CD4-positive, alpha-beta T cell (primary cell): ENCODE measurements at places on chromosomes 2 and 18.

- no peaks in the 10 kb centered on the region for H3K36me3 ChIP-seq
- H3K4me1 ChIP-seq: no peaks in the 10 kb centered on the region
- no peak overlapping the region for H3K27ac ChIP-seq
- no peak overlapping the region for H3K4me3 ChIP-seq
- peaks cover 4% of the 10 kb centered on the region for H3K27me3 ChIP-seq
These were observed 19.2 kb upstream of the GNAL start for GRCh38 chr18:11669948-11670275.

DNA sequence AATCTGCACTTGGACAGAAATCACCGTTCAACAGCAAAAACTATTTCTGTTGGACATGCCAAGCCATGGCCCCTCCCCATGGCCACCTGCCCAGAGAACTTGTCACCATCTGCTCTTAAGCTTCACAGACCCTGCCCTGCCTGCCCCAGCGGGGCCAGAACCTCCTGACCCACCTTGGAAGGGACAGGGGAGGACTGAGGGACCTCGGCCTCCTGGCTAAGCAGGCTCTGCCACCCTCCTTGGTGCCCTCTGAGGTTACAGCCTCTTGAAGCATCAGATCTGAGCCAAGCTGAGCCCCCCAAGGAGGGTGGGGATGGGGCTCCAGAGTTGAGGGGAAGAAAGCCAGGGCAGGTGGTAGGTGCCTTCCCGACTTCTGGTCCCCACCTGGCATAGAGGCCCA lies 6.5 kb downstream of the TEX261 start:
- H3K4me3 ChIP-seq: no peak overlapping the region
- H3K4me1 ChIP-seq: peaks cover 26% of the 10 kb centered on the region
- DNase-seq: no peak
- H3K36me3 ChIP-seq: peaks cover 67% of the 10 kb centered on the region
- H3K27ac ChIP-seq: no peak overlapping the region

- H3K4me1 ChIP-seq: peaks cover 16% of the 10 kb centered on the region
- no peaks in the 10 kb centered on the region for H3K36me3 ChIP-seq
- peak within 1 kb of the TSS; percentile 18 for H3K27ac ChIP-seq
- peak; percentile 84 for DNase-seq
These were observed at the start of gene CERS6 for GRCh38 chr2:168455645-168456520. CERS6 (plus strand) TSS chr2:168456272; CDS start chr2:168456449, 177 bp downstream.

- no peaks in the 10 kb centered on the region for H3K4me1 ChIP-seq
- H3K36me3 ChIP-seq: peaks cover 26% of the 10 kb centered on the region
- no peaks in the 10 kb centered on the region for H3K27me3 ChIP-seq
- DNase-seq: no peak
- no peak overlapping the region for H3K4me3 ChIP-seq
These were observed 19.8 kb downstream of the PIK3C3 start for GRCh38 chr18:41974796-41975201.

DNA sequence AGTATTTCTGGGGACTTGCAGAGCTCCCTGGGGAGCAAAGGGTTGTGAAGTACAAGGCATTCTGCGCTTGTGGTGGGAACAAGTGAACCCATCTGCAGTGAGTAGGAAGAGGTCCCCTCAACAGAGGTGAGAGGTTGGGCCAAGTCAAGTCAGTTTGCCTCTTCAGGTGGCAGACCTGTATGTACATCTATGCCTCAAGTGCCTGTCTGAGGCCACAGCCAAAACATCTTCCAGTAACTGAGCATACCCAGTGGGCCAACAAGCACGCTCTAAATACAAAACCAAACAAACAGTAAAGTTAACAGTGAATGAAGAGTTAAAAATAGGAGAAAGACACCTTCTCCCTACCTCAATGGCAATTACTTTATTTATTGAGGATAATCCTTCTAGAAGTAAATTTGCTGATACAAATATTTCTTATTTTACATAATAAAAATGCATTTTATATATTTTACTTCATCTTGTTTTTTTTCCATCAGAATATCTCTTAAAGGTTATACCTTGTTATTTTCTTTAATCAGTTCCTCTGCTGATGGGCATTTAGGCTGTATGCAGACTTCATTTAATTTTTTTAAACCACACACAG lies 2.5 kb downstream of the GYPC start:
- H3K4me3 ChIP-seq: peak overlapping the region; percentile 86
- H3K4me1 ChIP-seq: peaks cover 72% of the 10 kb centered on the region
- H3K27me3 ChIP-seq: no peaks in the 10 kb centered on the region
- H3K36me3 ChIP-seq: peaks cover 6% of the 10 kb centered on the region
- no peak for DNase-seq
- peak overlapping the region; percentile 80 for H3K27ac ChIP-seq

GRCh38 chr2:79702905-79703304 lies 190.1 kb downstream of the CTNNA2 start:
- no peaks in the 10 kb centered on the region for H3K36me3 ChIP-seq
- no peak overlapping the region for H3K27ac ChIP-seq
- H3K4me3 ChIP-seq: no peak overlapping the region
- no peak for DNase-seq
- no peaks in the 10 kb centered on the region for H3K27me3 ChIP-seq

- peak; percentile 15 for DNase-seq
- H3K27ac ChIP-seq: no peak overlapping the region
- H3K4me1 ChIP-seq: no peaks in the 10 kb centered on the region
These were observed 83.0 kb upstream of the CHRNA1 start for GRCh38 chr2:174846941-174847938.

DNA sequence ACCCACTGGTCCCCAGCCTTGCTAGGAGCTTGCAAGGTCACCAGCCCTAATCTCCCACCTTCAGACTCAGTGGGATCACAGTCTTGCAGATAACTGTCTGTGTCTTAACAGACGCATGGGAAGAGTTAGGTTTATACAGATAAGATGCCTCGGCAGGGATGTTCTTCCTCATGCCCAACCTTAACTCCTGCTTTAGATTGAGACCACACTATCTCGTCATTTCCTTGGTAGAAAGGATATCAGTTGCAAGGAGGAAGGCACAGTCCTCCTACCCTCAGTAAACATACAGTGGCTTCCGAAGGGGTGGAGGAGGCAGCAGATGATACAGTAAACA lies 7.2 kb downstream of the NT5DC4 start:
- no peak for DNase-seq
- no peaks in the 10 kb centered on the region for H3K27me3 ChIP-seq
- H3K27ac ChIP-seq: no peak overlapping the region
- H3K36me3 ChIP-seq: no peaks in the 10 kb centered on the region

- peaks cover 7% of the 10 kb centered on the region for H3K27me3 ChIP-seq
- H3K27ac ChIP-seq: no peak overlapping the region
- no peak overlapping the region for H3K4me3 ChIP-seq
- DNase-seq: no peak
- no peaks in the 10 kb centered on the region for H3K4me1 ChIP-seq
These were observed 204.2 kb downstream of the LOXHD1 start for GRCh38 chr18:46452820-46453219.

DNA sequence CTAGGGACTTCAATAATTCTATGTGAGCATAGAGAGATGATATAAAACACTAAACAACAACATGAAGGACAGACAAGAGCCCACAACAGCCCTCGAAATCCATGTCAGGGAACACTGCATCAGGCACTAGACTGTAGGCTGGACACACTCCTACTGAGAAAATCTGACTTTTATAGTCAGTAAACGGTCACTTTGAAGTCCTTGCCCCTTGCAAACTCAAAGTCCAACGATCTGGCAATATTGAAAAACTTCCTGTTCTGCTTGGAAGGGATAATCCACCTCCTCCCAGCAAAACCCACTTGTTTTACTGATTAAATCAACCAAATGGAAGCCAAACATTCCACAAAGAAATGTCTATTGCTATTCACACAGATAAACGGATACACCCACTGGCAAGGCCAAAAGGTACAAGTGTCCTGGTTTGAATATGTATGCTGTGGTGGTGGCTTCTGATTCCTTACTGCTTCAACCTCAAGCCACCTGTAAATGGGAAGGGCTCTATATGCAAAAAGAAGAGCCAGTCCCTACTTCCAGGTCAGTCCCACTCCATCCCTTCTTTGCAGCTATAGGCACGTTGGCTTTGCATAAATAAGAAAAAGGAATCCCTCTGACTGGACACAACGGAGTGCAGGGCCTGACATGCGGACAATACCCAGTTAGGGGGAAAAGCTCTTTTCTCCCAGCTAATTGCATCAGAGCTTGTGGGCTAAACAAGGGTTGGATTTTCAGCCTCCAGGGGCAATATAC lies 56.6 kb downstream of the STK39 start:
- no peaks in the 10 kb centered on the region for H3K27me3 ChIP-seq
- no peak overlapping the region for H3K27ac ChIP-seq
- H3K36me3 ChIP-seq: no peaks in the 10 kb centered on the region
- no peak overlapping the region for H3K4me3 ChIP-seq
- DNase-seq: no peak

GRCh38 chr2:203892207-203892606 lies 24.6 kb downstream of the CTLA4 start:
- H3K4me3 ChIP-seq: no peak overlapping the region
- no peaks in the 10 kb centered on the region for H3K27me3 ChIP-seq
- no peak overlapping the region for H3K27ac ChIP-seq
- H3K36me3 ChIP-seq: no peaks in the 10 kb centered on the region

DNA sequence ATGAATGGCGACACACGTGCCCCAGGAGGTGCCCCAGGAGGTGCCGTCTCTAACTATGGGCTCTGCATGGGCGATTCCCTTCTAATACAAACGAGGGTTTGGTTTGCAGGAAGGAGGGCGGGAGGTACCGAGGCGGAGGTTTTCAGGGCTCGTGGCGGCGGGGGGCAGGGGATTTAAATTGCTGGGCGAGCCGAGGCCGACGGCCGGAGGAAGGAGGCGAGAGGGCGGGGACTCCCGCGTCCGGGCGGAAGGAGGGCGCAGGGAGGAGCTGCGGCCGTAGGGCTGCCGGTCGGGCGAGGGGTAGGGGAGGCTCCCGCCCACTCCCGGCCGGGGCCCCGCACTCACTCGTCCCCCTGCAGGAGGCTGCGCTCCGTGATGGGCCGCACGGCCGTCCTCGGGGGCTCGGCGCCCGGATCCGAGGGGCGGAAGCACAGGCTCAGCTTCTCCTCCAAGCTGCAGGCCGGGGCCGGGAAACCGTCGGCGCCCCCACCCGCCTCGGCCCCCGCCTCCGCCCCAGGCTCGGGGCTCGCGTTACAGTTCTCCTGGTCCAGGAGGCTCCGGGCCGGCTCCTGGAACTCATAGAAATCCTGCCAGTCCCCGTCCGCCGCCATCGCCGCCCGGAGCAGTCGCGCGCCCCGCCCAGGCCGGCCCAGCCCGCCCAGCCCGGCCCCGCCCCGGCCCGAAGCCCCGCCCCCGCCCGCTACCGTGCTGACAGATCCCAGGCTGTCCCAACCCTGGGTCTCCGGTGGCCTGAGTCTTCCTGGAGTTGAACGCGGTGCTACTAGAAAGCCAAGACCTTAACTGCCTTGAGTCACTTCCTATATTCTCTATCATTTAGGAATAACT lies at the start of gene FEZ2:
Gene FEZ2 (minus strand): TSS at position 637 of the 846 bp plus-strand sequence. CDS start 26 bp downstream, at position 611.
- peak within 1 kb of the TSS; percentile 75 for H3K4me3 ChIP-seq
- DNase-seq: peak; percentile 77
- H3K27ac ChIP-seq: no peak within 1 kb of the TSS
- H3K36me3 ChIP-seq: no peaks in the 10 kb centered on the region

- H3K27ac ChIP-seq: no peak overlapping the region
- peak; percentile 7 for DNase-seq
- no peaks in the 10 kb centered on the region for H3K36me3 ChIP-seq
- H3K27me3 ChIP-seq: peaks cover 14% of the 10 kb centered on the region
- H3K4me1 ChIP-seq: peaks cover 14% of the 10 kb centered on the region
- peak overlapping the region; percentile 62 for H3K4me3 ChIP-seq
These were observed 811 bp downstream of the ADD2 start for GRCh38 chr2:70767079-70767698.

GRCh38 chr2:180962727-180963314 lies 17.6 kb upstream of the UBE2E3 start:
- H3K27ac ChIP-seq: no peak overlapping the region
- no peaks in the 10 kb centered on the region for H3K36me3 ChIP-seq
- no peaks in the 10 kb centered on the region for H3K27me3 ChIP-seq
- no peak overlapping the region for H3K4me3 ChIP-seq
- DNase-seq: no peak

DNA sequence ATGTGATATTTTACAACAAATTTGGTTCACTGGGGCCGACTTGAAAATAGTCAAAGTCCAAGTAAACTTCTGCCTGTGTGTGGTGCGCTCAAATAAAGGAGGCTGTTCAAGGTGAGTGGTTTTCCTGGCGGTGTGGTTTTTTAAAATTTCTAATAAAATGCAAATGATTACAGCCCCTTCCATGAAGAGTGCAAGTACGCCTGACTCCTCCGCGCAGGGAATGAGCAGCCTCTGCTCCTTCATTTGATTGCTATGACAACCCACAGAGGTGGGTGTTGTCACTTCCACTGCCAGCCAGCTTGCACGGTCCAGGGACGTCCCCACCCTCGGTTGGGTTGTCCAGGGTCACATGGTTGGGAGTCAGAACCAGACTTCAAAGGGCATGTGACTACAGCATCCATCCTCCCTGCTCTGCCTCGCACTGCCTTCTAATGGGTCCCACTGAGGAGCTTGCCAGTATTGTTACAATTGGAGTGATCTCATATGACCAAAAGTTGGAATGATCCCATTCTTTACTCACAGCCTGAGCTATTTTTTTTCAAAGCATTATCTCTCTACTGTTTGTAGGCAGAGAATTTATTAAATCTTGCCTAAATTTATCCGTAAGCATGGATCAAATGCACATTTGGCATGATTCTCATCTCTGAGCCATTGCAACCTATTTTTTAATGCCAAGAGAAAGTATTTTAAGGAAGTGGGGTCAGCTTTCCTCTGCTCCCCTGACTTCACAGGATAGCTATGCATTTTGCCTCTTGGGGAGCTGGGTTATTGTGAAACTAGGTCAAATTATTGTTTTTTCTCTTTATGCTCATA lies 121.3 kb downstream of the AGAP1 start:
- no peak overlapping the region for H3K4me3 ChIP-seq
- no peak overlapping the region for H3K27ac ChIP-seq
- no peaks in the 10 kb centered on the region for H3K36me3 ChIP-seq

DNA sequence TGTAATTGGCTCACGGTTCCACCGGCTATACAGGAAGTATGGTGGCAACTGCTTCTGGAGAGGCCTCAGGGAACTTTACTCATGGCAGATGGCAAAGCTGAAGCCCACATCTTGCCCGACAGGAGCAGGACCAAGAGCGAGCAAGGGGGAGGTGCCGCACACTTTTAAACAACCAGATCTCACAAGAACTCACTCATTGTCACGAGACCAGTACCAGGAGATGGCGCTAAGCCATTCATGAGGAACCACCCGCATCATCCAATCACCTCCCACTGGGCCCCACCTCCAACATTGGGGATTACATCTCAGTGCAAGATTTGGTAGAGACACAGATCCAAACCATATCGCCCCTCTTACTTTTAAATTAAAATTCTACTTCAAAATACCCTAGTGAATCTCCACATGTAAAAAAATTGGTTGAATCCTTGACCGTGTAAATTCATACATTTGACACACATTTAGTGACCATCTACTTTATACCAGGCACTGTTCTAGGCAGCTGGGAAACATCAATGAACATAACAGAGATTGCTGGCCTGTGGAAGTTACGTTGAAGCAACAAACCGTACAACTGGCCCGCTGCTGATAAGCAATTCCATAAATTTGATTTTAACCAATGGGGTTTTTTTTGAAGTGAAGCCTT lies 87.6 kb downstream of the ALPK2 start:
- peak; percentile 67 for DNase-seq
- H3K4me1 ChIP-seq: peaks cover 22% of the 10 kb centered on the region
- no peaks in the 10 kb centered on the region for H3K36me3 ChIP-seq
- H3K27me3 ChIP-seq: no peaks in the 10 kb centered on the region
- H3K27ac ChIP-seq: no peak overlapping the region
